Camera-type eye (tissue), 1 donor: ENCODE measurements at places on chromosomes 2 and 18. TPM values are rescaled to one million over a fixed set of nuclear protein-coding genes. Genes with fewer than 3 reads are reported as not detected.

ARHGEF4 gene
- total RNA-seq = 57.8 TPM

VWC2L gene
- total RNA-seq = 11.5 TPM

L3MBTL4 gene
- total RNA-seq = 10.8 TPM

DCC gene
- 10.0 TPM for total RNA-seq

MRO gene
- 1.3 TPM for total RNA-seq

GALR1 gene
- 0.16 TPM for total RNA-seq

MIB1 gene
- total RNA-seq = 120 TPM

LYPD6 gene
- total RNA-seq = 18.4 TPM

NYAP2 gene
- total RNA-seq = 8.2 TPM

EVX2 gene
- not detected for total RNA-seq

THSD7B gene
- 30.6 TPM for total RNA-seq

DHRS9 gene
- total RNA-seq = 2.3 TPM

SCTR gene
- not detected for total RNA-seq

PSMD1 gene
- 94.6 TPM for total RNA-seq

RAD51AP2 gene
- total RNA-seq = 0.27 TPM

RESP18 gene
- not detected for total RNA-seq

CHRNG gene
- total RNA-seq = 2.0 TPM

GPBAR1 gene
- not detected for total RNA-seq

CABYR gene
- total RNA-seq = 7.0 TPM

SERPINB7 gene
- not detected for total RNA-seq

LYPD6B gene
- total RNA-seq = 6.8 TPM

RBMS1 gene
- 95.1 TPM for total RNA-seq

CELF4 gene
- total RNA-seq = 41.2 TPM

PLGLB1 gene
- 16.7 TPM for total RNA-seq

CIB4 gene
- not detected for total RNA-seq

CTNNA2 gene
- 53.4 TPM for total RNA-seq

YIPF4 gene
- total RNA-seq = 62.9 TPM

RNU2-63P gene
- not detected for total RNA-seq

ANKRD62 gene
- total RNA-seq = not detected

TRIB2 gene
- 195 TPM for total RNA-seq

COLEC12 gene
- 67.2 TPM for total RNA-seq

ATP9B gene
- 91.6 TPM for total RNA-seq

TXNDC2 gene
- total RNA-seq = not detected

RTTN gene
- 72.8 TPM for total RNA-seq

IL1B gene
- 1.6 TPM for total RNA-seq

CRYGC gene
- total RNA-seq = 1,741 TPM

EMILIN1 gene
- 72.2 TPM for total RNA-seq

IGFBP2 gene
- 169 TPM for total RNA-seq
